ENCODE measurements at places on chromosomes 2 and 18. TPM values are rescaled to one million over a fixed set of nuclear protein-coding genes. Genes with fewer than 3 reads are reported as not detected.

Gene PSD4
- 340 TPM for total RNA-seq

Gene GREB1L
- not detected for total RNA-seq

- H3K4me3 ChIP-seq: no peak overlapping the region
- H3K4me1 ChIP-seq: no peaks in the 10 kb centered on the region
- H3K27me3 ChIP-seq: no peaks in the 10 kb centered on the region
- no peaks in the 10 kb centered on the region for H3K36me3 ChIP-seq
- no peak overlapping the region for H3K27ac ChIP-seq
Measured at GRCh38 chr2:29433128-29433527, 317.9 kb downstream of the CLIP4 start.

- H3K4me1 ChIP-seq: no peaks in the 10 kb centered on the region
- peaks cover 5% of the 10 kb centered on the region for H3K36me3 ChIP-seq
- H3K4me3 ChIP-seq: no peak overlapping the region
- no peak for DNase-seq
- H3K27ac ChIP-seq: no peak overlapping the region
Measured at GRCh38 chr2:119790466-119790865, 30.7 kb downstream of the PTPN4 start.

DNA sequence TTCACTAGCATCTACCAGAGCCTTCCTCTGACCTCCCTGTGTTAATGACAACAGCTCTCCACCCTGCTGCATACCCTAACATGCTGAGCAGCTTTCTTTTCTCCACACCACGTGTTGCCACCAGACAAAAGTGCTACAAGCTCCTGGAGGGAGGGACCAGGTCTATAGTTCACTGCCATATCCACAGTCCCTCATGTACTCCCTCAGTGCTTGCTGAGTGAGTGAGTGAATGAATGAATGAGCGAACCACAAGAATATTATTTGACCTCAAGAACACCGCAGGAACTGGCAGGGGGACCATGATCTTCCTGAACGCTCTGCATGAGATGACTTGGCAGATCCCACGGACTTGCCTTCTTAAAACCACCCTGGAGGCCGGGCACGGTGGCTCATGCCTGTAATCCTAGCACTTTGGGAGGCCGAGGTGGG, 47.4 kb upstream of the CAB39 start:
- H3K4me3 ChIP-seq: no peak overlapping the region
- no peaks in the 10 kb centered on the region for H3K36me3 ChIP-seq
- no peak for DNase-seq
- peaks cover 94% of the 10 kb centered on the region for H3K4me1 ChIP-seq
- H3K27me3 ChIP-seq: no peaks in the 10 kb centered on the region

DNA sequence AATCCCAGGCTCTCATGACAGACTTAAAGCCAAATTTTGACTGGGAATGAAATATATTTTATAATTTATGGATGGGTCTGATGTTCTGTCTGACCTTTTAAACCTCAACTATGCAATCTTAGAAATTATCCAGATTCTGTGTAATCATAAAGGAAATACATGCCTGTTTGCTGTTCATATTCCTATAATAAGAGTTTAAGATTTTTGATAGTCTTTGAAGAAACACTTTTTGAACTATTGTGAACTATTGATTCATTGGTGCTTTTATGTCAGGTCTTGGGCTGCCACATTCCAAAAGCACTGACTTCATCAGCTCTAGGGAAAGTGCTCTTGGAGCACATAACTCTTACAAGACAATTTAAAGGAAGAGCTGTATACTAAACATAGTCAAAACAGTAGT, 64.2 kb downstream of the CCDC150 start:
- no peaks in the 10 kb centered on the region for H3K36me3 ChIP-seq
- H3K4me1 ChIP-seq: no peaks in the 10 kb centered on the region
- H3K27ac ChIP-seq: no peak overlapping the region
- H3K27me3 ChIP-seq: no peaks in the 10 kb centered on the region

DNA sequence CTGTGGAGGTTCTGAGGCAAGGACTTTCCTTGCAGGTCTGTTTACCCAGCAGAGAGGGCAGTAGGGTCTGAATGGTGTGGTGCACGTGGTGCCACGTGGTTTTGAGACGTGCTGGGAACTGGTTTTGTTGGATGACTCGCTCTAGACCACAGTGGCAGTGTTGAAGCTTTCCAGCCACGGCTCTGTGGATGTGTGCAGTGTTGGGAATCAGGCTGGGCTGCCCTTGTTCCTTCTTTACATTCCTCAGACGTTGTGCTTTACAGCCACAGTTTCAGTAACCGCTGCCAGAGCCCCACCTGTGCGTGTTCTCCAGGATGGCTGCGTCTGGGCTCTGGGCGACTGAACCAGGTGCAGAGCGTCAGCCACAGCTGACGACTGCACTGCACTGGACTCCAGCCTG, 8.2 kb downstream of the CTDP1 start:
- H3K4me3 ChIP-seq: no peak overlapping the region
- H3K27ac ChIP-seq: no peak overlapping the region
- peaks cover 3% of the 10 kb centered on the region for H3K36me3 ChIP-seq
- H3K4me1 ChIP-seq: peaks cover 41% of the 10 kb centered on the region
- H3K27me3 ChIP-seq: no peaks in the 10 kb centered on the region

GRCh38 chr2:84702941-84703340, 177.9 kb downstream of the TRABD2A start:
- no peak for DNase-seq
- H3K4me3 ChIP-seq: no peak overlapping the region
- no peaks in the 10 kb centered on the region for H3K27me3 ChIP-seq
- no peaks in the 10 kb centered on the region for H3K36me3 ChIP-seq
- no peaks in the 10 kb centered on the region for H3K4me1 ChIP-seq
- no peak overlapping the region for H3K27ac ChIP-seq

DNA sequence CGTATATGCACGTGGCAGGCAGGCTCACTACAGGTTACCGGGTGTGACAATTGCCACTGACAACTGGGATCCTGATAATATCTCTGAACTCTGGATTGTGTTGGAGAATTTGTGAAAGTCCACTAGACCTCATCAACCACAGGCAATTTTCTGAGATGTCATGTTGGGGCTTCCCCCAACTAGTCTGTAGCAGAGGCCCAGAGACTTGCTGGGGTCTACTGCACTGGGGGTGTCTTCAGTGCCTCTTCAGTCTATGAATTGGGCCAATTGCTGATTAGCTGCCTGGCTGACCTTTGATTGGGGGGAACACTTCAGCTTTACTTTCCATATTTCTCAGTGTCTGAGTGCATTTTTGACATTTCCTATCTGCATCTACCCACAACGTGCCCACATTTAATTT, 201.5 kb downstream of the MTX2 start:
- DNase-seq: no peak
- H3K27me3 ChIP-seq: no peaks in the 10 kb centered on the region
- peaks cover 4% of the 10 kb centered on the region for H3K4me1 ChIP-seq
- H3K36me3 ChIP-seq: no peaks in the 10 kb centered on the region
- H3K4me3 ChIP-seq: no peak overlapping the region

- no peak overlapping the region for H3K4me3 ChIP-seq
- H3K4me1 ChIP-seq: no peaks in the 10 kb centered on the region
- H3K27me3 ChIP-seq: no peaks in the 10 kb centered on the region
Measured at GRCh38 chr18:50142441-50143120, 52.4 kb downstream of the MYO5B start.

Gene DQX1
- total RNA-seq: 0.21 TPM

GRCh38 chr2:30932870-30933269, 125.6 kb upstream of the CAPN13 start:
- H3K27me3 ChIP-seq: no peaks in the 10 kb centered on the region
- H3K27ac ChIP-seq: no peak overlapping the region
- H3K4me1 ChIP-seq: peaks cover 5% of the 10 kb centered on the region
- DNase-seq: no peak
- H3K36me3 ChIP-seq: no peaks in the 10 kb centered on the region
- H3K4me3 ChIP-seq: no peak overlapping the region

GRCh38 chr2:46547223-46548102, 68.1 kb downstream of the TMEM247 start:
- no peak overlapping the region for H3K4me3 ChIP-seq
- H3K27ac ChIP-seq: peak overlapping the region; percentile 58
- H3K4me1 ChIP-seq: peaks cover 76% of the 10 kb centered on the region
- H3K27me3 ChIP-seq: no peaks in the 10 kb centered on the region

DNA sequence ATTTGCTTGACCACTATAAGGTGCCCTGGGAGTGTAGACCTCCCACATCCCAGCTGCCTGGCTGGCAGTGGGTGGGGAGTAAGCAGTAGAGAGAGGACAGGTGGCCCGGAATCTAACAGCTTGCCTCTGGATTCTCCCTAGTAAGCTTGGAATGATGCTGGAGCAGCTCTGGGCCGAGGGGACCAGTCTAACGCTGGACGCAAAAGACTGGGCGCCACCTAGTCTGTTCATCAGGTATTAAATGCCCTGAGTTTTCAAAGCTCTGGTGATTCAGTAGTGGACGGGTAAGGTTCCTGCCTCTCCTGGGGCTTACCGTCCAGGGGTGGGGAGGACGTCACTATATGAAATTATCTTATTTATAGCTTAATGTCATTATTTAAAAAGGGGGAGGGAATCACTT, 648 bp upstream of the LYPD6B start:
- H3K4me1 ChIP-seq: peaks cover 2% of the 10 kb centered on the region
- no peak for DNase-seq
- no peak overlapping the region for H3K27ac ChIP-seq
- peaks cover 5% of the 10 kb centered on the region for H3K27me3 ChIP-seq
- no peaks in the 10 kb centered on the region for H3K36me3 ChIP-seq

DNA sequence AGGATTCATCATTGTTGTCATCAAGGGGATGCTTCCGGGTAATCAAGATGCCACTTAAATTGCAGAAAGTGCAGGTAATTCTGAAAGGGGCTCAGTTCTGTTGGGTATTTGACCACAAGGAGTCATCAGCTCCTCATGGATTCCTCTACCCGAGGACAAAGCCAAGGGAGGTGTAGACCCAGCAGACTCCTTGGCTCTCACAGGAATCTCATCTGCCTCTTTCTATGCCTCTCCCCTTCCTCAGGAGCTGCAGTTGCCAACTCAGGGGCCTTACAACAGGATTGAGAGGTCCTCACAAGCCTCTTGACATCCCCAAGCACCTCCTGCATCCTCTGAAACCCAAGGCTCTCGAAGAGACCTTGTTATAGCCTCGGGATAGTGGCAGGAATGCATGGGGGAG, 44.0 kb downstream of the ITGB6 start:
- H3K36me3 ChIP-seq: no peaks in the 10 kb centered on the region
- H3K27me3 ChIP-seq: no peaks in the 10 kb centered on the region
- no peak overlapping the region for H3K4me3 ChIP-seq
- no peak for DNase-seq
- no peaks in the 10 kb centered on the region for H3K4me1 ChIP-seq
- H3K27ac ChIP-seq: no peak overlapping the region

- no peak overlapping the region for H3K27ac ChIP-seq
- H3K27me3 ChIP-seq: no peaks in the 10 kb centered on the region
- no peaks in the 10 kb centered on the region for H3K36me3 ChIP-seq
- DNase-seq: no peak
Measured at GRCh38 chr2:26978061-26978596, 7.7 kb downstream of the MAPRE3 start.

Gene EVA1A
- not detected for total RNA-seq

Data from natural killer cell (primary cell).